ENCODE measurements at places on chromosomes 12 and 14. TPM values are rescaled to one million over a fixed set of nuclear protein-coding genes. Genes with fewer than 3 reads are reported as not detected.

DNA sequence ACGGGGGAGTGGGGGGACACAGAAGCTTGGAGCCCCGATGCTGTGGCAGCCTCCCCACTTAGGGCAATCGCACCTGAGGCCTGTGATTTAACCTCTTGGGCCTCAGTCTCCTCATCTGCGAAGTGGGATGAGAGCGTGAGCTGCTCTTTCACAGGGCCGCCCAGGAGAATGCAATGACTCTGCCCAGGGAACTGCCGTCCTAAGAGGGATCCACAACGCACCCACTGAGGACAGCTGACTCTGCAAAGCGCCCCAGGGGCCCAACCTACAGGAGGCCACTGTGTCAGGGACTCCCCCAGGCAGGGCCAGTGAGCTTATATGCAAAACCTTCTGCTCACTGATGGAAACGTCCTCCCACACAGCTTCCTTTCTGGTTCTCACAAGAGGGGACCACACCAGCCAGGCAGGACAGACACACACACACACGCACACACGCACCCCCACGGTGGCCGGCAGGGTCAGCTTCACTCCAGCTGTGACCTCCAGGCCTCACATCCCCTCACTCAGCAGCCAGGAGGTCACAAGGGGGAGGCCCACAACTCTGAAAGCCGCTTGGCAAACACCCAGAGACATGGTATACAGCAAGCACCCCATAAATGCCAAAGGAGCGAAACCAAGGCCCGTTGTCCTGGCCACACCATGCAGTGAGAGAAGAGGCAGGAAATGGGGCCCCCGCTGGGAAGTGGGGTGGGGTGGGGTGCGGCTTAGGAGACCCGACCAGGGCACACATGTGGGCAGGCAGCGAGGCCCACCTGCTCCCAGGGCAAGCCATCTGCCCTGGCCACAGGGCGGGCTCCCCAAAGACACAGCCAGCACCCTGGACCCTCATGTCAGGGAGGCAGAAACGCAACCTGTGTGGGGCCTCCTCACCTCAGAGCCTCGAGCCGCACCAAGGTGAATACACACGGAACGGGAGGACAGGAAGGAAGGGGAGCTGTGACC is 73.3 kb downstream of the NCOR2 start:
- peaks cover 53% of the 10 kb centered on the region for H3K36me3 ChIP-seq
- no peaks in the 10 kb centered on the region for H3K27me3 ChIP-seq
- peaks cover 9% of the 10 kb centered on the region for H3K4me1 ChIP-seq
- no peak overlapping the region for H3K4me3 ChIP-seq
- no peak for DNase-seq
- no peak overlapping the region for H3K27ac ChIP-seq

DNA sequence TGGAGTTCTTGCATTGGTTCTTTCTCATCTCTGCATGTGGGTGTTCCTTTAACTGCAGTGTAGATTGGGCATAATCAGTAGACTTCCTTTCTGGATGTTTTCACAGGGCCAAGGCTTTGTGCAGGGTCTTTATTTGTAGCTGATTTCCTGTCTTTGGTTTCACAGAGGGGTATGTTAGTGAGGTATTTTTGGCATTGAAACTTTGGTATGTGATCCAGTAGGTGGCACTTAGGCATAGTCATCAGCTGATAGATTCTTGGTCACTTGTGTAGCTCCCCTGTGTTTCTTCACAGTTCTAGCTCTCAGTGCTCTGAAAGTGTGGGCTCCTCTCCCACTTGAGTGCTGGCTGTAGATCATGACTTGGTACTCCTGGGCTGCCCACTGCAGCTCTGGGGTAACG is 52.7 kb upstream of the LMO3 start:
- DNase-seq: no peak
- H3K4me3 ChIP-seq: no peak overlapping the region
- no peaks in the 10 kb centered on the region for H3K4me1 ChIP-seq
- H3K27me3 ChIP-seq: no peaks in the 10 kb centered on the region
- H3K27ac ChIP-seq: no peak overlapping the region

- H3K27ac ChIP-seq: no peak overlapping the region
- no peaks in the 10 kb centered on the region for H3K4me1 ChIP-seq
- H3K36me3 ChIP-seq: no peaks in the 10 kb centered on the region
- DNase-seq: no peak
- H3K27me3 ChIP-seq: no peaks in the 10 kb centered on the region
Observed at GRCh38 chr14:99718031-99718810, 34.1 kb downstream of the CYP46A1 start.

- H3K27ac ChIP-seq: no peak overlapping the region
- H3K36me3 ChIP-seq: no peaks in the 10 kb centered on the region
- H3K4me1 ChIP-seq: no peaks in the 10 kb centered on the region
- no peak for DNase-seq
- no peak overlapping the region for H3K4me3 ChIP-seq
Observed at GRCh38 chr12:55844961-55845360, 2.2 kb upstream of the MMP19 start.

GRCh38 chr14:50423529-50423928 is 26.8 kb upstream of the CDKL1 start:
- no peaks in the 10 kb centered on the region for H3K4me1 ChIP-seq
- H3K4me3 ChIP-seq: no peak overlapping the region
- DNase-seq: no peak
- peaks cover 42% of the 10 kb centered on the region for H3K36me3 ChIP-seq

- no peaks in the 10 kb centered on the region for H3K4me1 ChIP-seq
- no peak overlapping the region for H3K4me3 ChIP-seq
- no peaks in the 10 kb centered on the region for H3K27me3 ChIP-seq
- H3K36me3 ChIP-seq: peaks cover 12% of the 10 kb centered on the region
Observed at GRCh38 chr14:94099006-94099405, 11.5 kb upstream of the IFI27 start.

- DNase-seq: no peak
- no peaks in the 10 kb centered on the region for H3K27me3 ChIP-seq
- H3K4me3 ChIP-seq: no peak overlapping the region
- H3K36me3 ChIP-seq: no peaks in the 10 kb centered on the region
- H3K4me1 ChIP-seq: peaks cover 28% of the 10 kb centered on the region
Observed at GRCh38 chr12:12896260-12896659, 4.9 kb downstream of the GPRC5A start.

DBX2 gene
- polyA plus RNA-seq: 0.01 TPM

PIK3C2G gene
- 2.1 TPM for polyA plus RNA-seq

KRT77 gene
- polyA plus RNA-seq: 0.42 TPM

Data from large intestine (tissue), 12 donors.